ENCODE measurements at places on chromosomes 5 and 9. TPM values are rescaled to one million over a fixed set of nuclear protein-coding genes. Genes with fewer than 3 reads are reported as not detected.

Gene FYB1
- not detected for total RNA-seq

Gene MARCOL
- not detected for total RNA-seq

Gene PRR16
- total RNA-seq: 0.62 TPM

DNA sequence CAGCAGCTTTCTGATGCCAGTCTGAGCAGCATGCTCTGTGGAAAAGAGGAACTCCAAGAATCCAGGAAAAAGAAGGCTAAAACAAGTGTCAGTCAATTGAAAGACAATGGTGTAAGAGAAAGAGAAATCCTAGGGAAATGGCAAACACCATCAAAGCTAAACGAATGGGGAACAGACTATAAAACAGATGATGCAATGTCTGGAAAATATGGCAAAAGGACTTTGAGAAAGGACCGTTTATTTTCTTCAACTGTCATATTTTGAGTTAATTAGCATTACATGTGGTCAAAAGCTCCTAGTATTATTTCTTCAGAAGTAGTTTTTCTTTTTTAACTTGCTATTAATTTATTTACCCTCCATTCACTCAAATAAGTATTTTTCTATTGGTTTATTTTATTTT lies 465.2 kb downstream of the LRRC70 start:
- peak; percentile 13 for DNase-seq

GRCh38 chr9:127898433-127899127 lies 823 bp downstream of the ST6GALNAC6 start:
- DNase-seq: peak; percentile 56

DNA sequence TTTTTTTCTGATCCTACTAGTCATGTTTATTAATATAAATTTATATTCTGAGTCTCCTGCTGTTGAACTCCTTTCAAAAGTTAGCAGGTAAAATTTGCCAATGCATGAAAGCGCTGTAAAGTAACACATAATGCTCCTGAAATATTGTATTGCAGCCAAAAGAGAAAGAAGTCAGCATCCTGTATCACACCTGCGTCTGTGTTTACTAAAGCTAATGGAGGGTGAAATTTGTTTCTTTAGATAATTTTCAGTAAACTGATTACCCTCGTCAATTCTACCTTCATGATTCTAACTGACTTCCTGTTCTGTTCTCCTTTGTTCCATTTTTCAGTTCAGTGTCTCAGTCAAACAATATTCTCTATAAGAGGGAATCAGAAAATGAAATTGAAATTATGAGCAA lies 415.4 kb downstream of the CDH9 start:
- no peak for DNase-seq

GRCh38 chr9:113183956-113184488 lies 33.2 kb downstream of the SLC31A2 start:
- DNase-seq: no peak

Gene FSD1L
- 10.9 TPM for total RNA-seq

DNA sequence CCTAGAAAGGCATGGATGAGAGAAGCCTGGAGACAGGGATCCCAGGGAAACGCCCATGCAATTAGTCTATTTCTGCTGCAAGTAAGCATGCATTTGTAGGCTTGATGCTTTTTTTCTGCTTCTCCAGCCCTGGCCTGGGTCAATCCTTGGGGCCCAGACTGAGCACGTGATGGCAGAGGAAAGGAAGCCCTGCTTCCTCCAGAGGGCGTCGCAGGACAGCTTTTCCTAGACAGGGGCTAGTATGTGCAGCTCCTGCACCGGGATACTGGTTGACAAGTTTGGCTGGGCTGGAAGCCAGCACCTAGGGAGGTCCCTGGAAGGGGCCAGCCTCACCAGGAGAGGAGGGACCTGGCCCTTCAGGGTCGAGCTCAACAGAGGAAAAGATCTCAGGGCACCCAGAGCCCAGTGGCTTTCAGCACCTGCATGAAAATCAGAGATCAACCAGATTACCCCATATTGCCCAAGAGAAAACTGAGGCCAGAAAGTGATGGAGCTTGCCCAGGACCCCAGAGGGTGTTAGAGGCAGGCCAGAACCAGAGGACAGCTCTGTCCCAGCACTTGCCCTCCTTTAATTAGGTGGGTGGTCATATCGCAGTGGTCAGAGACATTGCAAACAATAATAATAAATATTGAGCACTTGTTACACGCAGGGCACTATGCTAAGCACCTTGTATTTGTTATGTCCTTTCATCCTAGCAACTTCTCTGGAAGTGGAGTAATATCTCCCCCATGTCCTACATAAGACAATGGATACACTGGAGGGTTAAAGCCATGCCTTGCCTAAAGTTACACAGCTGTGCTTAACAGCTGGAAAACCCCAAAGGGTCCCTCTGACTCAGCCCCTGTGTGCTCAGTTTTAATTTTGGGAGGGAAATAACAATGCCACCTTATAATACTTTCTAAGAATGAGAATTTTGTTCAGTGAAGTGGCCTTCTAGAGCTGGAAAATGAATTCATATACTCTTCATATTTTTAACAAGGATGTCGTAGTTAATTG lies 67.1 kb downstream of the KLF4 start:
- peak; percentile 94 for DNase-seq

- no peak for DNase-seq
Observed at GRCh38 chr9:112198646-112199045, 23.5 kb upstream of the SUSD1 start.

- no peak for DNase-seq
Observed at GRCh38 chr5:149392718-149393117, 13.6 kb upstream of the IL17B start.

Gene DHFR
- 95.6 TPM for total RNA-seq

DNA sequence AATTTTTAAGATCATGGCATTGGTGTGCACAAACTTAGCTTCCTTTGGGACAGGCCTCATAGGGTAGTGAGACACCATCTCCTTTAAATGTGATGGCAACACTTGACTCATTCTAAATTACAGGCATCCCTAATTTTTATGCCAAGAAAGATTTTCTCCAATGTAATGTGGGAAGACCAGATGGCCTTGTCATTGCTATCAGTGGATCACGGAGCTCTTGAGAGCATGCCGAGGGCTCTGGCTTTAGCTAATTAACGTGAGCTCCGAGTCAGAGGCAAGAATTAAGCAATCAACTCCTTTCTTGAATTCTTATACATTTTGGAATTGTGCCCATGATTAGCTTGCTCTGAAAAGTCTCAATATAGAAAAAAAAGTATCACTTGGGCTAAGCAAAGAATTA lies 215.8 kb downstream of the LRRC70 start:
- DNase-seq: no peak

Gene CREBRF
- 3.5 TPM for total RNA-seq
